Omental fat pad (tissue), 4 donors: ENCODE measurements at places on chromosomes 6 and 20.

DNA sequence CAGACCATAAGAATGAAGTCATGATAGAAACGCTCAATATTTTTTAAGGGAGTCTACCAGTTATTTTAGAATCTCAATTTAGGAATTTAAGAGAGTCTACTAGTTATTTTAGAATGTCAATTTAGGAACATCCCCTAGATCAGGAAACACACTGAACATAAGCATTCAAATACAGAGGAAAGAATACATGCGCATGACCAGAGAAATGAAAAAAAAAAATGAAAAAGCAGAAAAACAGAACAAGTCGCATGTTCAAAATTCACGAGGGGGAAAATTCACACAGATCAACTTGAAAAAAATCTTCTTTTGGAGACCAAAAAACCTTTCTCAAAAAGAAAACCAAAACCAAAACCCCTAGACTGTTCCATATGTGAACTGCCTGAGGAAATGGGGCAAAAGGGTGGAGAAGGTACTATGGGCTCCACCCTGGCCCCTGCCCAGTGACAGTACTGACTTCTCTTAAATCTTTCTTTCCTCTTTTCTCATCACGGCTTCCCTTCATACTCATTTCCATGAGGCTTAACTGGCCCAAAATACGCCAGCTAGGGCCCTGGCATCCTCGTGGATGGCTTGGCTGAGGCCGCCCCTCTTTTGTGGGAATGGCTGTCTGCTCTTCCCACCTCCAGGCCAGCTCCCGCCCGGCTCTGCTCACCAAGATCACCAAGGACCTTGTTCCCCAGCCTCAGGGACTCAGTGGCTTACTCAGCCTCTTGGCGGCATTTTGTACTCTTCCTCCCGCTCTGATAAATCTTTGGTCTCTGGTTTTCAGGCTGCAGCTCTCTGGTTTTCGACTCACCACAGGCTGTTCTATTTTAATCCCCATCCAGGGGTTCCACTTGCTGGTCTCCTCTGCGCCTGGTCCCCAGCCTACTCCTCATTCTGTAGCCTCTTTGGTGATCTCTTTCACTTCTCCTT, 11.2 kb downstream of the ZBTB2 start:
- no peak for DNase-seq

- DNase-seq = no peak
Observed at GRCh38 chr20:57089699-57090144, 176.7 kb downstream of the BMP7 start.

- DNase-seq = no peak
Observed at GRCh38 chr6:118171852-118172251, 264.8 kb downstream of the SLC35F1 start.

DNA sequence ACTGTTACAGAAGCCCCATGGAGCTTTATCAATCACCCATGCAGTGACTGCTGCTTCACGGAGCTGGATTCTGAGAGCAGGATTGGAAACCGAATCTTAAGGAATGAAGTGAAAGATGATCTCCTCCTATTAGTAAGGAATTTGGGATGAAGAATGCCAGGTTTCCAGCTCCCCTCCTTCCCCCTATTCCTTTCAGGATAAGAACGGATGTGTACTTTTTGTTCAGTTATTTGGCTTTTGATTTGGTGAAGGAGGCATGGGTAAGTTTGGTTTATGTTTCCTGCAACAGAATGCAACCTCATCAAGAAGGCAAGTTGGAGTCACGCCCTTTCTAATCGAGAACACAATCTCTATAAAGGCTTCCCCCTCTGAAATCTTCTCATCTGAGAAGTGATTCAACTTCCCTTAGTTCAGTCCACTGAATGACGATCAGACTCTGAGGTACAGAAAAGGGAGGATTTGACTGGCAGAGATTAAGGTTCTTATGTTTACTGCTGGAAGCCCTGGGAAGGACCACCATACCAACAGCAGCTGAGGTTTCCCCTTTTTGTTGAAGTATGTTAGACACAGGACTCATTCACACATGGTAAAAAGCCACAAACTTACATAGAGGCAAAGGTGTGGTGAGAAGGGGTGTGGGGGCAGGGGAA, 5.5 kb downstream of the ELMO2 start:
- no peak for DNase-seq

- DNase-seq = no peak
Observed at GRCh38 chr6:169035385-169036240, 218.0 kb downstream of the THBS2 start.

DNA sequence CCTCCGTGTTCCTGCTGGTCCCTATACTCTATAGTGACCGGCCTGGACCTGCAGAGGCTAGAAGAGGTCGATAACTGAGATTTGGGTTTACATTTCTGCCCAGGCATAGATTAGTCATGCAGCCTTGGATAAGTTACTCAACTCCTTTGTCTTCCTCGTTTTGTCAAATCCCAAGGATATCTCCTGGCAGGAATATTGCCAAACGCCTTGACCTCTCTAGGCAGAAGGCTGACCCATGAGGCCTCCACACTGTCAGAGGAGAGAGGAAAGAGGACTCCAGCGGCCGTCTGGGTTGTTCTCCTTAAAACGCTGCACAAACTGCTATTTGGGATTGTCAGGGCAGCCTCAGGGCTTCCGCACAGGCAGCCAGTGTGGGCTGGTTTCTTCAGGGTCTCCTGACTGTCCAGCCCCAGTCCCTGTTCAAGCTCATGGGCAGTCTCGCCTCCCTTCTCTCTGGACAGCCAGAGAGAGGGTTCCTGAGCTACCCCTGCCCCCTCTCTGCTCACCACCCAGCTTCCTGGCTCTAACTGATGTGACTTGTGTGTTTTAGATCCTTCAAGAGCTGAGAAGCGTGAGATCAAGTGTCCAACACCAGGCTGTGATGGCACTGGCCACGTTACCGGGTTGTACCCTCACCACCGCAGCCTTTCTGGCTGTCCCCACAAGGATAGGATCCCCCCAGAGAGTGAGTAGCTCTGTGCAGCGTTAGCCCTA, 44.7 kb upstream of the PCMTD2 start:
- DNase-seq = no peak

DNA sequence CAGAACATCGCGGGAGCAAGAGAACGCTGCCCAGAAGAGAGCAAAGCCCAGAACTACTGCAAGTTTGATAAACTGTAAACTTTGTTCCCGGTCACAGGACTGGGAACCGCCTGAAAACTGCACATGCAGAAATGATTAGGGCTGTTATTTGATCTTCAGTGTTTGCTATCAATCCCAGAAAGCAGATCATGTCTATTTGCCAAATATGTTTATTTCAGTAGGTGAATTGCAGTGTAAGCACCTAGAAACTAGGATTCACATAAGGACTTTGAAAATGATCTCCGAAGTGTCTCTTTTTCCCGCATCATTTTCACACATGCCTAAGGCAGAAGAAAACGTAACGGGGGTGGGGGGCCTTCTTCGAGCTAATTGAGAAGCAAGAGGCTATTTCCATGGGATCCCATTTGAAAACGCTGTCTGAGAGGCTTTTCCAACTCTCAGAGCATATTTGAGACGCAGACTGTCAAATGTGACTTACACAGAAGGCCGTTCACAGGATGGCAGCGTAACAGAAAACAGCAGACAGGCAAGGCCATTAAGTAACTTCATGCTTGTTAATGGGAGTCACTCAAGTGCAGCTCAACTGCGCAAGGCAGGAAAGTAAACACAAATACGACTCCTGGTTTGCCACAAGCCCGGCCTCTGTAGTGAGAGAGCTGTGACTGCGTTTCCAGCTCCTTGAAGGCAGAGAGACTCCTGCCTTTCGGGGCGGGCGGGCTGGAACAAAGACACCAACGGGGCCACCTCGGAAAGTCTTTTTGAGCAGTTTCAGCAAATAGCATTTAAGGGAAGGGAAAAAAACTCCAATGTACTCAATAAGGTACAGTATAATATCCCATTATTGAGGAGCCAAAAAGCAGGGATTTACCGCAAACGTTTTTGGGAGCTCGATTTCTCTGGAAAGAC, 144.7 kb upstream of the ZNF217 start:
- no peak for DNase-seq

DNA sequence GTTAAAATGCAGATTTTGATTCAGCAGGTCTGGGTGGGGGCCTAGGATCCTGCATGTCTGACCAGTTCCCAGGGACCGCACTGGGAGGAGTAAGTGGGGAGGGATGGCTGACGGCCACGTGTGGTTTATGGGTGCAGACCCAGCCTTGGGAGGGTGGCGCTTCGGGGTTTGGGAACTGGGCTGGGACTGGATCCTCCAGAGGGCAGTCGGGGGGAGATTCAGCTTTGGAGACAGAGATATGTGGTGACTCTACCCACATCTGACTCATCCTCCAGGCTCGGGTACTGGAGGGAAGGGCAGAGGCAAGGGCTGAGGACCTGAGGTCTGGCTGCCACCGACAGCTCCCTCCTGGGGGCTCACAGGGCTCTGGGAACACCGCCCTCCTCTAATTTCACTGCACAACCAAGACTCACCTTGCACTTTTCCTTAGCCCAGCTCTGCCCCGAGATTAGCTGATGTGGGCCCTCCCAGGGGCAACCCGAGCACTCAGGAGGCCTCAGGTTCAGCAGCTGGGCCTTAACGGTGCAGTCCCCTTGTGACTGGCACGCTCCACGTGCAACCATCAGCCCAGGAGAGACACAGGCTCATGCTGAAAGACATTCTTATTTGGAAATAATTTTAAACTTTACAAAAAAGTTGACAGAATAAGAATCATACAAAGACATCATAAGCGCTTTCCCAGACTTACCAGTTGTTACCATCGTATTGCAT, 172.8 kb upstream of the PMEPA1 start:
- no peak for DNase-seq

GRCh38 chr20:63504642-63505041, 5.8 kb upstream of the EEF1A2 start:
- no peak for DNase-seq

DNA sequence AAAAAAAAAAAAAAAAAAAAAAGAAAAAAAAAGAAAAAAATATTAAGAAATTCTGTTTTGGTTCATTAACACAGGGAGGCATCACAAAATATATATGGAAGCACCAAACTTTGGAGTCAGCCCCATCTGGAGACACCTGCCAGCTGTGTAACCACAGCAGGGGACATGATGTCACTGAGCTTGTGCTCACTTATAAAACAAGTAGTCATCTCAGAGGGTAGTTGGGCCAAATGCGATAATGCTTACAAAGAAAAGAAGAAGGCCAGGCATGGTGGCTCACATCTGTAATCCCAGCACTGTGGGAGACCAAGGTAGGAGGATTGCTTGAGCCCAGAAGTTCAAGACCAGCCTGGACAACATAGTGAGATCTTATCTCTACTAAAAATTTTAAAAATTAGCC, 1.1 kb upstream of the BNIP5 start:
- no peak for DNase-seq

DNA sequence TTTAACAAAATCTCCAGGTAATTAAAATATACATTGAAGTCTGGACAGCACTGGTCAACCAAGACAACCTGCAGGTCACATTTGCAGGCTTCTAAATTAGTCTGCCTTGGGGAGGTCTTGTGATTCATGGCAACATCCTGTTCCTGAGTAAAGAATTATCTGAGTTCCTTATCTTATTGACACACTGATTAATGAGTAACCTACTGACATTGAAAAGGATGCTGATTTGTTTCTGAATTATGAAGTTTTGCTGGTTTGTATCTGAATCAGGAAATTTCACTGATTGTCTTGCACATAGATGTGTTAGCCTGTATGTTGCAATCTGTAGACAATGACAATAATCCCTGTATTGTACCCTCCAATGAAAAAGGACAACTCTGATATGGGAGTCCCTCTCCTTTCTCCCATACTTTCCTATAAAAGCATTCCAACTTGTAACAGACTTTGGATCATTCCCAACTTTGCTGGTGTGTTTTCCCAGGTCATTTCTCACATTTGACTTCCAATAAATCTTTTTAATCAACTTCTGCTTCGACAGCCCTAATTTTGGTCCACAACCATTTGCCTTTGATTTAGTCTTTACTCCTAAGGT, 80.0 kb downstream of the LAMP5 start:
- DNase-seq = no peak

DNA sequence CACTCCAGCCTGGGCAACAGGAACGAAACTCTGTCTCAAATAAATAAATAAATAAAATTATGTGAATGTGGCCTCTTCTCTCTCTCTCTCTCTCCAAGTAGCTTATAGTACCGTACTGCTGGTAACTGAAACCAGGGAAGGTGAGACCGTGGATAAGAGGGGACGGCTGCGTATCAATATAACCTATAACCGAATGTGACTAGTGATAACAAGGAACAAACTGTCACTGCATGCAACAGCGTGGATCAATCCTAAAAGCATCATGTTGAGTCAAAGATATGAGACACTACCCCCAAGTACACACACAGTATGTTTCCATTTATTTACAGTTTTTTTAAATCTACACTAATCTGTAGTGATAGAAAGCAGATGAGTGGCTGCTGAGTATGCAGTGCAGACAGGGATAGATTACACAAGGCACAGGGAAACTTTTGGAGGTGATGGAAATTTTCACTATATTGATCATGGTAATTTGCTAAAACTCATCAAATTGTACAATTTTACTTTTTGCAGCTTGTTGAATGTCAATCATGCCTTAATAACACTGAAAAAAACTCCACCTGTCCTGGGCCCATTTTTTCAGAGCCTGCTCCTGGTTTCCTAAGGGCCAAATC, 121.4 kb upstream of the ARMC2 start:
- no peak for DNase-seq

DNA sequence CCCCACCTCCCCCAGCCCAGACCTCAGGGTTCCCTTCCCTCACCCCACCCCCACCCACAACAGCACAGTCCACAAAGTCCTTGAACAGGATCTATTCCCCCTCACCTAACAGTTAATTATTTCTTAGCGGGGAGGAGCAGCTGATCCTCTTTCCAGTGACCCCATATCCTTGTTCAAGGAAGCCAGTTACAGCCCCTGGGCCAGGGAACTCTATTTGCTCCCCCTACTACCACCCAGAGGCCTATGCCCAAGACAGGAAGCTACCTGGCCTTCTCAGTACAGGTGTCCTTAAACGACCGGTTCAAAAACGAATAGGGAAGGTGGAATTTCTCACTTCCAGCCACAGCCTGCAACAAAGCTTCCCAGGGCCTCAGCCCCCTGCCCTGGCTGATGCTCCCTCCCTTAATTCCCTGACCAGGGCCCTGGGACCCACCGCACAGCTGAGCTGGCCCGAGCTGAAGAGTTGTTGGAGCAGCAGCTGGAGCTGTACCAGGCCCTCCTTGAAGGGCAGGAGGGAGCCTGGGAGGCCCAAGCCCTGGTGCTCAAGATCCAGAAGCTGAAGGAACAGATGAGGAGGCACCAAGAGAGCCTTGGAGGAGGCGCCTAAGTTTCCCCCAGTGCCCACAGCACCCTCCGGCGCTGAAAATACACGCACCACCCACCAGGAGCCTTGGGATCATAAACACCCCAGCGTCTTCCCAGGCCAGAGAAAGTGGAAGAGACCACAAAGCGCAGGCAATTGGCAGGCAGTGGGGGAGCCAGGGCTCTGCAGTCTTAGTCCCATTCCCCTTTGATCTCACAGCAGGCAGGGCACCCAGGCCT, 778 bp downstream of the MCCD1 start:
- no peak for DNase-seq

GRCh38 chr6:21507811-21508210, 85.7 kb upstream of the SOX4 start:
- DNase-seq = no peak

GRCh38 chr6:170166511-170167122, 124.3 kb downstream of the DLL1 start:
- no peak for DNase-seq
